ENCODE measurements at places on chromosomes 6 and 20.

- DNase-seq = peak; percentile 37
These were observed 634 bp downstream of the HSF2 start for GRCh38 chr6:122400121-122400450.

GRCh38 chr6:41608443-41609151 lies 29.7 kb upstream of the MDFI start:
- no peak for DNase-seq

DNA sequence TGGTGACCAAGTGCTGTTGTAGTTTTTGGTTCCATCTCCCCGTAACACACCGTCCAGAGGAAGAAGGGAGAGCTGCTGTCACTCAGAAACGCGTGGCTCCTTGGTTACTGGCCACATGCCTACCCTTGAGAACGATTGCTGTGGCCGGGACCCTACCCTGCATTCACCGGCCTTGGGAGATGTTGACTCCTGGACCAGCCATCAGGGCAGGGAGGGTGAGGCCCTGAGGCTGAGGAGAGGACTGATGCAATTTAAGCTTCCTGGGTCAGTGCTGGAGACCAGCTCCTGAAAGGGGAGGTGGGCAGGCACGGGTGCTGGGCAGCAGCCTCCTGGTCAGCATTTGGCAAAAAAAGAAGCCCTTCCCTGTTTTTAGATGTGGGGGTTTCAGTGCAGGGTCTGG lies 31.5 kb downstream of the ERMARD start:
- no peak for DNase-seq

DNA sequence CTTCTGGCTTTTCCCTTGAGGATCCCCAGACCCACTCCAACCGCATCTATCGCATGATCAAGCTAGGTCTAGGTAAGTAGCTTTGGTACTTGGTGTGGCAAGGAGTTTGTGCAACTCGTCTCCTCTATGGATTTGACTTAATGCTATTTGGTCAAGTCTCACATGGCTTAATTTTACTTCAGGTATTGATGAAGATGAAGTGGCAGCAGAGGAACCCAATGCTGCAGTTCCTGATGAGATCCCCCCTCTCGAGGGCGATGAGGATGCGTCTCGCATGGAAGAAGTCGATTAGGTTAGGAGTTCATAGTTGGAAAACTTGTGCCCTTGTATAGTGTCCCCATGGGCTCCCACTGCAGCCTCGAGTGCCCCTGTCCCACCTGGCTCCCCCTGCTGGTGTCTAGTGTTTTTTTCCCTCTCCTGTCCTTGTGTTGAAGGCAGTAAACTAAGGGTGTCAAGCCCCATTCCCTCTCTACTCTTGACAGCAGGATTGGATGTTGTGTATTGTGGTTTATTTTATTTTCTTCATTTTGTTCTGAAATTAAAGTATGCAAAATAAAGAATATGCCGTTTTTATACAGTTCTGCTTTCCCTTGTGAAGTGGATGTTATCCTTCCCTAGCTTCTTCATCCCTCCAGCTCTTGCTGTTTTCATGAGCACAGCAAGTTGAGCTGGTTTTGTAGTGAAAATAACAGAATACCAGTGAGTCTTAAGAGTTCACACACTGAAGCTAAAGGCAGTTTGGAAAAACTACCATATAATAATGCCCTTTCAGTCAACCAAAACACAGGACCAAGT lies 3.8 kb downstream of the SLC35B2 start:
- peak; percentile 71 for DNase-seq

- no peak for DNase-seq
These were observed 1.6 kb upstream of the RAET1E start for GRCh38 chr6:149899486-149899885.

DNA sequence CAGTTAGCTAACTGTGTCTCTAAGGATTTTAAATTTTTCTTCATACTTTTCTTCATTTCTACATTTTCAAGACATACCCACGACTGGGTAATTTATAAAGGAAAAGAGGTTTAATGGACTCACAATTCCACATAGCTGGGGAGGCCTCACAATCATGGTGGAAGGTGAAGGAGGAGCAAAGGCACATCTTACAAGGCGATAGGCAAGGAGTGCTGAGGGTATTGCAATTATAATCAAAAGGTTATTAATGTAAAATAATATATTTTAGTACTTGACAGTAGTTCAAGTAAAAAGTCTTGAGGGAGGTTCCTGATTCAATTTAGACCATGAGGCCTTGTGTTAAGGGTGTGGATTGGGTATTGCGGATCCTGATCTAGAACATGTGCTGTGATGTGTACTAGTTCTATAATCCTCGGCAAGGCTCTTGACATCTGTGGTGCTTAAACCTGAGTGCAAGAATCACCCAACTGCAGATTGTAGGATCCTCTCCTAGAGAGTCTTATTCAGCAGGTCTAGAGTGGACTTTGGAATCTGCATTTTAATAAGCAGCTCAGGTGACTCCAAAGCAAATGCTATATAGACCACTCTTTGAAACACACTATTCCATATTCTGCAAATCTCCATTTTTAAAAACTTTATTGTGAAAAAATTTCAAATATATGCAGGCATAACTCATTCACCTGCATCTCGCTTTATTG lies 7.2 kb upstream of the ABCC10 start:
- no peak for DNase-seq

GRCh38 chr6:142507065-142507464 lies 205.3 kb downstream of the ADGRG6 start:
- DNase-seq = no peak
